ENCODE measurements at places on chromosomes 11 and 22.
A peak's percentile ranks its signal among the peaks of the same experiment; 100 is the strongest.

DNA sequence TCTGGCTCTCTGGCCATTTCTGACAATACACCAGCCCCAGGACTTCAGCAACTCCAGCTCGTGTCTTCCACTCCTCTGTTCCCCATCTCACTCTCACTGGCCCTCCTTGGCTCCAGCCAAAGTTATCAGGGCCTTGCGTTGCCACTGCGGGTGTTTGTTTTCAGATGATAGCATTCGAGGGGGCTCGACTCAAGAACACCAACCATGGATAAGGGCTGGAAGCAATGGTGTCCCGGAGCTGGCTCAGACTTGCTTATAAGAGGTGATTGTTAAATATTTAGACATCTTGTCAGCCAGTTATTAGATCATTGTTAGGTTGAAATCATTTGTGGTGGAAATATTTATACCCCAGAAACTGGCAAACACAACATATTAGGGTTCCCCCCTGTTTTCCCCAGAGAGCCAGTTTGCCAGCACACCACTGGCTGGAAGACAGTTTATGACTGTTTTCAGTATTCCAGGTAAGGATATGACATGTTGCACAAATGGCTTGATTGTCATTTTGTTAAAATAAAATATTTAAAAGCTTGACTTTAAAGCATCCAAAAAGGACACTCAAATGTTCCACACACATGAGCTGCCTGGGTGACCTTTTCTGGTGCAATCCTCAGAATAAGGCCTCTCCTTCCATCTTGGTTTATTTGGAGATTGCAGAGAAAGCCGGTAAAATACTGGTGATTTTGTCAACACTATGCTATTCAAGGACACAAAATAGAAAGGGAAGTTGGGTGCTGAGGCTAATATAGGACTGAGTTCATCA lies 98.3 kb downstream of the FBXO7 start:
- no peak for DNase-seq

- DNase-seq, result no peak
These were observed 405.6 kb downstream of the RAB38 start for GRCh38 chr11:87769661-87770060.

DNA sequence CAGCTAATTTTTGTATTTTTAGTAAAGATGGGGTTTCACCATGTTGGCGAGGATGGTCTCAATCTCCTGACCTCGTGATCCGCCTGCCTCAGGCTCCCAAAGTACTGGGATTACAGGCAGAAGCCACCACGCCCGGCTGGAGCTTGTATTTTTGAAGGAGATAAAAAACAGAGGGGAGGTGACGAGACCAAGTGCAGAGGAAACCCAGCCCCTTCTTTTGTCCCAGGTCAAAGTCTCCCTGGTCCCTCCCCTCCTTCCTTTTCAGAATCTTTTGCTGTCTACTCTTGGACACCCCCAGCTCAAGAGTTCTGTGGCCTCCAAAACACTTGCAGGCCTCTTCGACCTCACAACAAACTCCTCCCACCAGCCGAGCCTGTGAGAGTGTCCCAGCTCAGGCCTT lies 12.2 kb upstream of the TMEM184B start:
- DNase-seq, result no peak

DNA sequence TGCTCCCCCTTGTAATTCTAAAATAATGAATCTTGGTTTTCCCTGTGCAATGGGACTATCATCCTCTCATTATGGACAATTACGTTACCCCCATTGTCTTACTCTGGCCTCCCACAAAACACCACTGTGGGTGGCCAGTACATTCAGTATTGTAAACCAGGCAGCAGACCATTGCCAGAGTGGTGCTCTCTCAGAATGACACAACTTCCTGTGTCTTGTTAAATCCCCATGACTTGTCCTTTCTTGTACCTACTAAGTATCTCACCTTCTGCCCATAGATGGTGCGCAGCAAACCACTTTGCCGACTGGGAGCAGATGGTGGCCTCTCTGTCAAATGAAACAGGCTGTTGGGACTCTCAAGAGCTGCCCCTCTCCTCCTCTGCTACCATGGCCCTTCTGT lies 287.1 kb upstream of the RAG2 start:
- no peak for DNase-seq

- no peak for DNase-seq
These were observed 10.3 kb downstream of the TRPM5 start for GRCh38 chr11:2434008-2434407.

- DNase-seq, result no peak
These were observed 315.3 kb downstream of the BUD13 start for GRCh38 chr11:116457336-116458007.

GRCh38 chr22:40463017-40463631 lies 92.7 kb downstream of the SGSM3 start:
- no peak for DNase-seq

DNA sequence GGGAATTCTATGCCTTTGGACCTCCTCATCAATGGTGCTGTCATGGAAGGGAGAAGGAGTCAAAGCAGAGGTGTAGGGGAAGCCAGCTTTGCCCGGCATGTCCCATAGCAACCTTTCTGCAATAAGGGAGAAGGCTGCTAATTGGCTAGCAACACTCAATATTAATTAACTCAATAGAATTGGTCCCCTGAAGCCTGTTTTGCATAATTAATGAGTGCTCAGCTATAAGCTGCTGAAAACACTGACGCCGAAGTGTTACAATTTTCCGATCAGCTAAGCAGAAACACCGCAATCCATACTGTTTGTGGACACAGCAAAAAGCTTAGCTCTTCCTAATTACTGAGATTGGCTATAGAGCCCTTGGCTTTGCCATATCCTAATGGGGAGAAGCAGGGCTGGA lies 245.0 kb downstream of the CSNK2A3 start:
- DNase-seq, result no peak

DNA sequence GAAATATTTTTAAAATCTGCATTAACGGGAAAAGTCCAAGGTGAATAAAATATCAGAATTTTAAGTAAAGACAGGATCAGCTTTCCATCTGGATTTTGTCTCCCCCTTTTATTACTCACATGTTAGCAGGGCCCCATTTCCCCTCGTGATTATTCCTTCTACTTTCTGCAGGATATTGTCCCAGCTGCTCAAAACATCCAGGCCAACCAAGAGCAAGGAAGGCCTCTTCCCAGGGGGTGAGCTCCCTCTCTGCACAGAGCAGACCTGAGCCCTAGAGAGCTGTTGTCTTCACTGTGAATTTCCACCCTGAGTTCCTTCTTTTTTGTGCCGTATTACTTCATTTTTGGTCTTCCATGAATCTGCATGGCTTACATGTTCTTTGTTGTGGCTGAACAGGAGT lies 3.7 kb upstream of the TMPRSS13 start:
- DNase-seq, result no peak

GRCh38 chr11:73664877-73665276 lies 18.5 kb downstream of the PLEKHB1 start:
- no peak for DNase-seq

GRCh38 chr11:43853781-43854180 lies 26.9 kb upstream of the ALKBH3 start:
- no peak for DNase-seq

- peak; percentile 34 for DNase-seq
These were observed 725 bp downstream of the KDM2A start for GRCh38 chr11:67119585-67120391.

GRCh38 chr11:14029440-14029839 lies 66.9 kb downstream of the SPON1 start:
- no peak for DNase-seq

DNA sequence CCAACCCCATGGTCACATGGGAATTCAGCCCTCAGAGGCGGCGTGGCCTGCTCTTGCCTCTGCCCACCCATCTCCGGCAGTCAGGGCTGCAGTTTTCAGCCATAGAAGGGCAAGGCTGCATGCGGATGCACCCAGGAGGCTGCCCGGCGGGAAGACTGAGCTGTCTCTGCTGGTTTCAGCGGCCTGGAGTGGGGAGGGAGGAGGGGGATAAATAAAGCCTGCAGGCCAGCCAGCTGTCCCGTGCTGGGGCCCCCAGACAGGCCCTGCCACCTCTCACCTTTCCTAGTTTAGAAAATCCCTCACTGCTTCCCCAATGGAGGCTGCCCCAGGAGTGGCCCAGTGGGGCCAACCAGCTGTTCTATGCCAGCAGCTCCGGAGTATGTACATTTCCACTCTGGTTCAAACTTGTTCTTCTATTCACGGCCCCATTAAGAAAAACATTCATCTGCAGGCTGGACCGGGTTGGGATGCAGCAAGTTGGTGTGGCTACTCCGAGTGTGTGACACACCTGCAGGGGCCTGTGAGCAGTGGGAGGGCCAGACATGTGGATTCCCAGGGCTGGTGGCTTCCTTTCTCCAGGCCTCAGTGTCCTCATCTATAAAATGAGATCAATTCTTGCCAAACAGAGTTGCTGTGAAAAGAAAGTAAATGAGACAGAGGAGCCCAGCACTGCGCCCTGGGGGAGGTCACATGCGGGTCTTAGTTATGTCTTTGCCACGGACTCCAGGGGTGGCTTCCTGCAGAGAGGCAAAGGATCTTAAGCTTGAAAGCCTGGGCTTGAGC lies 5.0 kb downstream of the MICALL1 start:
- DNase-seq, result no peak
